ENCODE measurements at places on chromosomes 5 and 9.

DNA sequence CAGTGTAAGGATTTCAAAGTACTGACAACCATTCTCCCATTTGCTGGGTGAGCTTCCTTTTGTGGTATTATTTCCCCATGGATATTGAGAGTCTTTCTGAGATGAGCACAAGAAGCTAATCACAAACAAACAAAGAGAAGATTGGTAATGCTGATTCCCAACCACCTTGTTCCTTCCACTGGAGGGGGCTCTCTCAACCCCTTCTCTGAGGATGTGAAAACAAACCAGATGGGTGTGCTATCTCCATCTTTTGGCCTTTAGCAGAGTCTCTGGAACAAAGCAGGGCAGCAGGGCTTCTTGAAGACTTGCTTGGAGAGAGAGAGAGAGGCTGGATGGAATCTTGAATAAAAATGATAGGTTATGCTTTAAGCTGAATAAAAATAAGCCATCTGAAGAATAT lies 576.7 kb upstream of the ZNF462 start:
- DNase-seq: no peak

GRCh38 chr5:2608391-2608790 lies 143.1 kb downstream of the IRX2 start:
- no peak for DNase-seq

DNA sequence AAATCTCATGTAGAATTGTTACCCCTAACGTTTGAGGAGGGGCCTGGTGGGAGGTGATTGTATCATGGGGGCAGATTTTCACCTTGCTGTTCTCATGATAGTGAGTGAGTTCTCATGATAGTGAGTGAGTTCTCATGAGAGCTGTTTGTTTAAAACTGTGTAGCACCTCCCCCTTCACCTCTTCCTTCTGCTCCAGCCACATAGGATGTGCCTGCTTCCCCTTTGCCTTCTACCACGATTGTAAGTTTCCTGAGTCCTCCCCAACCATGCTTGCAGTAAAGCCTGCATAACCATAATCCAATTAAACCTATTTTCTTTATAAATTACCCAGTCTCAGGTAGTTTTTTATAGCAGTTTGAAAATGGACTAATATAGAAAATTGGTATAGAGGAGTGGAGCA lies 1783.7 kb upstream of the CDH9 start:
- no peak for DNase-seq

- DNase-seq: no peak
Observed at GRCh38 chr5:139985733-139986132, 57.4 kb downstream of the NRG2 start.

DNA sequence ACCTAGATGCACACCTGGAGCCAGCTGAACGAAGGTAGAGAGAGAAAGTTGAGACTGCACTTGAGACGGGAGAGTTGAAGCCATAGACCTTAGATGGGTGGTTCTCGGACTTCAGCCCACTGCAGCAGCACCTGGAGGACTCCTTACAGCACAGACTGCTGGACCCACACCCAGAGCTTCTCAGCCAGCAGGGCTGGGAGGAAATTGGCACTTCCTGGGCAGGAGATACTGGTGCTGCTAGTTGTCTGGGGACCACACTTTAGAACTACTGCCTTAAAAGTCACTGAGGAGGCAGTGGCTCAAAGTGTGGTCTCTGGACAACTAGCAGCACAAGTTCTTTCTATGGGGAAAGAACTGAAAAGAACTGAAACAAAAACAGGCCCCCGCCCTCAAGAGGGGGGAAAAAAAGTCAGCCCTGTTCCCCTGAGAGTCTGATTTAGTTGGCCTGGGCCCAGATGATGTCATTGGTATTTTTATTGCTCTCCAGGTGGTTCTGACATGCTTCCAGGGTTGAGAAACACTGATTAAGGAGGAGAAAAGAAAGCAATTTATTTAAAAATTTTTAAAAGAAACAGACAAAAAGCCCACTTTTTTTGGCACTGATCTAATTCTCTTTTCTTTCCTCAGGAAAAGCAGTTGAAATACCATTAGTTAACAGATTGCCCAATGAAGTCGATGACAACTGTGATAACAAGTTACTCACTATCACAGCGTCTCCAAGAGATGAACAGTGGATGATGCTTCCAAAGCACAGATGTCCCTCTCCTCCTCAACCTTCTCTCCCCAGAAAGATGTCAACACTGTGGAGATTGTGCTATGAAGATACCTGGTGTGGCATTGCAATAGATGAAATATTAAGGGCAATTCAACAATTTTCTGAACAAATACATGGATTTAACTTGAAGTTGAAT lies 73.6 kb upstream of the ADAMTS16 start:
- no peak for DNase-seq

GRCh38 chr9:134413890-134414623 lies 87.8 kb downstream of the RXRA start:
- DNase-seq: no peak

DNA sequence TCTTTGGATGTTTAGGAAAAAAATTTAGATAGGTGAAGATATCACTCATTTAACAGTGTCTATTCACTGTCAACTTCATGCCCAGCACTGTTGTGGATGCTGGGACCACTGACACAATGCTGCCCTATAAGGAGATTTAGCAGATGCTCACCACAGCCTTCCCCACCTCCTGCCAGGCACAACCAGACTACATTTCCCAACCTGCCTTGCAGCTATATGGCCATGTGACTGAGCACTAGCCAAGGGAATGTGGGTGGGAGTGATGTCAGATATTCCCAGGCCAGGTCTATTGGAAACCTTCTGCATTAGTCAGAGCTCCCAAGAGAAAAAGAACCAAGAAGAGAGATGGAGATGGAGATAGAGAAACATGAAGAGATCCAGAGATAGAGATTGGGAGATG lies 302.6 kb upstream of the TAS2R1 start:
- DNase-seq: no peak

DNA sequence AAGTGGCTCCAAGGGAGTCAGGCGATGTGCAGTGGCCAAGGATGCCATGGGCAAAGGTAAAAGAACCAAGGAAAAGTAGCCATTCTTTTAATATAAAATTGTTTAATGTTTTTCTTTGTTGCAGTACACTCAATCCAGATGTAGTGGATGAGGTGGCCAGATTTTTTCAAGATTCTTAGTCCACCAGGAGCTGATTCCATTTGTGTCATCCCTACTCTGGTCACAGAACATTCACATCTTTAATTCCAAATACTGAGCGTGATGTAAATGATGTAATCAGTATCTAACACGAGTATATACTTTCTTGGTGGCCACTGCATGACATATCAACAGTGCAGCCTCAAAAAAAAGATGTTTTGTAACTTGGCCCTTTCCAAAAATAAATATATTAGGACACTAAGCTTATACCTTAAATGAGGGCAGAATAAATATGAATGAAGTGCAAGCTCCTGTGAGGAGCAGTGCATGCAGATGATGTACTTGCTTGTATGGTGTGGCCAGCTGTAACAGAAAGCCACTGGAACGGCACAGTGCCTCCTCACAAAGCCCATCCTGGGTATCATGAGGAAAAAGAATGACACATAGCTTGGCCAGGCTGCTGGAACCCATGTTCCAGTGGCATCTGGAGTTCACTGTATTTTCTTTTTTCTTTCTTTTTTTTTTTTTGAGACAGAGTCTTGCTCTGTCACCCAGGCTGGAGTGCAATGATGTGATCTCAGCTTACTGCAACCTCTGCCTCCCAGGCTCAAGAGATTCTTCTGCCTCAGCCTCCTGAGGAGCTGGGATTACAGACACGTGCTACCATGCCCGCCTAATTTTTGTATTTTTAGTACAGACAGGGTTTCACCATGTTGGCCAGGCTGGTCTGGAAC lies 6.5 kb upstream of the SPATA24 start:
- no peak for DNase-seq

DNA sequence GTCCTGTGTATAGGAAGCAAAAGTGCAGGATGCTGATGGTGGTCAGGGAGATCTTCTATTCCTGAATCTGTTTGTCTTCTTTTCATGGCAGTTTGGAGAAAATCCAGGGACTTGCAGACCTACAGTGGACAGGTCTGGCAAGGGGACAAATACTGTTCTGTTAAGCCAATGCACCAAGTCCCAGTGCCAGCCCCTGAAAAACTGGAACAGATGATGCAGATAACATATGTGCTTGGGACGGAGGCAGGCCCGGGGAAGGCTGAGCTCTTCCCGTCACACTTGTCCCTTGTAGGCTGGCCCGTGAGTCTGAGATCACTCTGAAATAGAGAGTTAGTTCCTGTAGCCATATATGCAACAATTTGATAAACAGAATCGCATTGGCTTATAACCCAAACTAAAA lies 265.7 kb downstream of the MTRR start:
- no peak for DNase-seq

DNA sequence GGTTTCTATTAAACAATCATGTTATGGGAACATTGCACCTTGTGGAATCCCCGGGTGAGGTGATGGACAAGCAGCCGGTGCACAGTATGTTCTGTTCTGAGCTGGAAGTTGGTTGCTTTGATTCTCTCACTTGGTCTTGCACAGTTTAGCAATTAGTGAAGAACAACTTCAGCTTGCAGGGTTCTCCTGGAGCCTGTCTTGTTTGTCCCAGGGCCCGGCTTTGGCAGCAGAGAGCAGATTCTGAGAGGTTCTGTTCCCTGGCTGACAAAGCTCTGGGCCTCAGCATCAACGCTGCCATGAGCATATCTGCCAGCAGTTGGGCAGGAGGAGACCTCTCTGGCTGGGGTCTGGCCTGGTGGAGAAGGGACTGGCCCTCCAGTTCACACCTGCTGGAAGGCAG lies 16.9 kb downstream of the GADD45G start:
- no peak for DNase-seq

- no peak for DNase-seq
Observed at GRCh38 chr9:32454280-32454679, 69.8 kb downstream of the ACO1 start.

DNA sequence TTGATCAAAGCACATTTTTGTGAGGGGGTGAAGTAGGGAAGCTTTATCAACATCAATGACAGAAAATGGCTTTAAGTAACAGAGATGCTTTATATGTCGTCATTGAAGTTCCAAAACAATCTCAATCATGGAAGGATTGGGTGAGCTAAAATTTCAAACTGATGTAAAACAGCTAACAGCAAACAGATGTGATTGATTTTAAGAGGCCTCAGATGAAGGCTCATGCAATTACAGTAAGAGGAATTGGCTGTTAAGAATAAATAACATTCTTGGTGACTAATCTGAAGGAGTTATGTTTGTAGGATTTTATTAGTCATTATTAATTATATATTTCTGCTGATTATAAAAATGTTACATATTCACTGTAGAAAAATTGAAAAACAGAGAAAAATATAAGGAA lies 63.5 kb upstream of the PUM3 start:
- no peak for DNase-seq

- DNase-seq: no peak
Observed at GRCh38 chr5:55180016-55180415, 7.0 kb upstream of the CDC20B start.

DNA sequence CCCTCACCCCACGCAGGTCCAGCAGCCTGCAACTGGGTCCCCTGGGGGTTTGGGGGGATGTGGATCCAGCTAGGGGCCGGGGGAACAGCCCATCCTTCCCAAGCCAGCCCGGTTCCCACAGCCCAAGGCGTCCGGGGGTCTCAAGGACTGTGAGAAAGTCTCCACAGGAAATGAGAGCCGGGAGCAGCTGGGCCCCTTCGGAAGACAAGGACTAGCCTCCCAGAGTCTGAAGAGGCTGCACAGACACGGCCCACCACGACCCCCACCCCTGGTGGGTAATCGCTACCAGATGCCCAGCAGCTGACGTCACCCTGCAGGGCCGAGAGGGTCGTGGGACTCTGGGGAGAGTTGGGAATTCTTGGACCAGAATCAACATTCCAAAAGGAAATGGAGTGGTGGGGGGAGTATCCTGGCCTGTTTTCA lies 10.5 kb downstream of the SH2D3C start:
- DNase-seq: no peak

DNA sequence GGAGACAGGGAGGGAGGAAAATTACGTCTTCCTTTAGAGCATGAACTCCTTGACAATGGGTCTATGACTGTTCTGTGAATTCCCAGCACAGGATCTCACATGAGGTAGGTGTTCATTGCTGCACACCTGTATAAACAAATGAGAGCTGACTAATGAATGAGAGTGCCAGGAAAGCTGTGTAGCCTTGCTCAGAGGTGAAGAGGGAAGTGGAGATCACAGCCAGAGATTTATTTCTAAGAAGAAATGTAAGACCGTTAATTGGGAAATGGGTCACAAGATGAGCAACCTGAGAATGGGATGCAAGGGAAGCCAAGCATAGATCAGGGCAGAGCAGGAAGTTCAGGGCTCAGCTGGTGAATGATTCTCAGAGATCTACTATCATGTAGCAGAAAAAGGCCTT lies 295.1 kb downstream of the CDK5RAP2 start:
- DNase-seq: no peak
